SK-N-DZ (cell line): ENCODE measurements at places on chromosomes 1 and 21.

DNA sequence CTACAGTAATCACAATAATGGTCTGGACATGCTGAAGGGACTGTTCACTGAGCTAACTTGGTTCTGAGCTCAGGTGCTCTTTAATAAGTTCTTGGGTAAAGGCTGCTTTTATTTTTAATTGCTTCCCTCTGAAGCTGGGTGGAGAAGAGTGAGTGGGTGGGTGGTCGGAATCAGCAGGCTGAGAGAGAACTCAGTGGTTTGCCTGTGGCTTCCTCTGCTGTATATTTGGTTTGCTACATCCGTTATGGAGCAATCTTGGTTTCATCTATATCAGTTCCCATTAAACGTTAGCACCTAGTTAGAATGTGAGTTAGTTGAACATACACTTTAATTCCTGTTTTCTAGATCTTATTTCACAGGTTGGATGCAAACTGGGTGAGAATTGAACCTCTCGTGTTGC is 23.3 kb downstream of the CNIH4 start:
- DNase-seq = no peak

- no peak for DNase-seq
Observed at GRCh38 chr1:24793447-24794129, 48.3 kb downstream of the CLIC4 start.

DNA sequence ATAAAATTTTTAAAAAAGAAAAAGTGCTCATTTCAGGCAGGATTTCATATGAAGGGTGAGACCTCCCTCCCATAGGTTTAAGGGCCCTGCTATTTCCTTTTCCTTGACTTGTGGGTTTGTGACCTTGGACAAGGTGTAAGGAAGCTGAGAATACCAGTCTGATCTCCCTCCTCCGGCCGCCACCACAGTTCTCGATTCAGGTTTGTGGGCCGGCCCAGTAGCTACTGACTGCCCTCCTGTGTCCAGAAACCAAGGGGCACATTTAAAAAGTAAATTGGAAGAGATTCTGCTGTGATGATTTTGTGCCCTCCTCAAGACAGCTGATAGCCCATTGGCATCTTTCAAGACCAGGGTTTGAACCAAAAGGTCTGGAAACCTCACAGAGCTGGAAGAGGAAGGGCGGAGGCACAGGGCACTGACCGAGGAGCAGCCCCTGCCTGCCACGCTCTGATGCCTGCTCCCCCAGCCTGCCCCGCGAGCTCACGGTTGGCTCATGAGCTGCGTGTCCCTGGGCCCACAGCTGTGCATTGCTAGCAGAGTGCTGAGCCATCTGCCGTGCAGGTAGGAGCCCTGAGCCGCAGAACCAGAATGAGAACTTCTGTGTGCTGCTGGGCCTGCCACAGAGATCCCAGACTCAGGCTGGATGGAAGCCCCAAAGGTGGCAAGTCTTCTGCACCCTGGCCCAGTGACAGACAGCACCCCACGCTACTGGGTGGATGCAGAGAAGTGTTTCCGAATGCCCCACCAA is 348.7 kb downstream of the NPHP4 start:
- no peak for DNase-seq

- no peak for DNase-seq
Observed at GRCh38 chr1:2629627-2630497, 3.0 kb downstream of the MMEL1 start.

DNA sequence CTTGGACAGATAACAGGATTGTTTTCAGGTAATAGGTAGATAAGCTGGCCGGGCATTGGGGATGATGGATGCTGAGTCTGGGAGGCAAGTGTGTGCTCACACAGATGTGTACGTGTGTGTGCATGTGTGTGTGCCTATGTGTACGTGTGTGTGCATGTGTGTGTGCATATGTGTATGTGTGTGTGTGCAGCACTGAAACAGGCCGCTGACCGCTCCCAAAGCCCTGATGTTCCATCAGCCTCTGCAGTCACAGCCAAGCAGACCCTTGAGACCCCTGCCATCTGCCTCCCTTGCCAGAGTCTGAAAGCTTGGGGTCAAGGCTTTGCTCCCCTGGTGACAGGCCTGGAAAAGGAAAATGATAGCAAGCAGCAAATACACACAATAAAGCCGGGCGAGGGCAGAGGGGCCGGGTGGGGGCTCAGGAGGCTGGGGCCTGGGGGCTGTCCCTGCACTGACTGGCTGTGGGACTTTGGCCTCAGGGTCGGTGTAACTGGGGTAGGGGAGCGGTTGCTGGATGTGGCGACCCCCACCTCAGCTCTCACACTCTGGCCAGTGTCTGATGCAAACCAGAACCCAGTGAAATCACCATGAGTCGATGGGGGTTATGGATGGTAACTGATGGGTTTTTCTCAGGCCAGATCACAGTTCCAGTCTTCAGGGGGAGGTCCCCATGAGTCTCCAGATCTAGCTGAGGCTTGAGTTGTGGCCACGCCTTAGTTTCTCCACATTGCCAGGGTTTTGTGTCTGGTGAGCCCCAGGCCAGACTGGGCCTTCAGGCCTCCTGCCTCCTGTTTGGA is 9.2 kb upstream of the TNFRSF8 start:
- DNase-seq = peak; percentile 63

GRCh38 chr1:167499664-167500101 is 18.6 kb downstream of the CD247 start:
- no peak for DNase-seq

- no peak for DNase-seq
Observed at GRCh38 chr21:35226968-35227744, 178.1 kb upstream of the RUNX1 start.

- DNase-seq = peak; percentile 6
Observed at GRCh38 chr1:243580072-243580471, 270.0 kb downstream of the AKT3 start.

- DNase-seq = no peak
Observed at GRCh38 chr1:90911353-90911752, 110.5 kb downstream of the ZNF644 start.

GRCh38 chr1:202203238-202204039 is 9.8 kb downstream of the LGR6 start:
- no peak for DNase-seq

DNA sequence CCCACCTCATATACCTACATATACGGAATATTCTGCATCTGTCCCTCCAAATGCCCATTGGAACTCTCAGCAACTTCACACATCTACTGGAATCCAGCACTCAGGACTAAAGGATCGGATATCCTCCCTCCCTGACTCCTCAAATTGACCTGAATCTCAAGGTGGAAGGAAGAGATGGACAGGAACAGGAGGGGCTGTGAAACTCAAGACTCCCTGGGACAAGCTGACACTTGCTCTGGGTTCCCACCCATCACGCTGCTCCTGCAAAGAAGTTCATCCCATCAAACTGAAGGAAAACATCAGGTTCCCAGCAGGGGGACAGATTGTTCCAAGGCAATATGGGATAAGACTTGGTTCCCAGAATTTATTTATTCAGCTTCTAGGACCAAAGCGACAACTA is 30.3 kb upstream of the TIAM1 start:
- no peak for DNase-seq

GRCh38 chr1:182783068-182783467 is 6.5 kb upstream of the NPL start:
- no peak for DNase-seq

GRCh38 chr1:22860883-22861385 is 111.7 kb downstream of the LACTBL1 start:
- no peak for DNase-seq

DNA sequence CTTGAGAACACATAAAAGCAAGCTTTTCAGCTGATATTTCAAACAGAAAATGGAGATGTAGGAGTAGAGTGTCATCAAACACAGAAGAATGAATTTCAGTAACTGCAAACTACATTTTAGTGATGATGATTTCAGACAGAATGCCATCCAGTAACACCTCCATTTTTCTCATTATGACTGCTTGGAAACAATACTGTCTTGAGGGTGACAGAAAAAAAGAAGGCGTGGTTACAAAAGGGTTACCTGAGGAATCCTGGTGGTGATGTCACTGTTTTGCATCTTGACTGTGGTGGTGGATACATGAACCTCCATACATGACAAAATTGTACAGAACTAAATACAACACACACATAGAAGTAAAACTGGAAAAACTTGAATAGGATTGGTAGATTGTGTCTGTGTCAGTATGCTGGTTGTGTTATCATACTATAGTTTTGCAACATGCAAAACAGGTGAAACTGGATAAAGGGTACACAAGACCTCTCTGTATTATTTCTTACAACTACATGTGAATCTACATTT is 375.9 kb downstream of the PTBP2 start:
- no peak for DNase-seq

DNA sequence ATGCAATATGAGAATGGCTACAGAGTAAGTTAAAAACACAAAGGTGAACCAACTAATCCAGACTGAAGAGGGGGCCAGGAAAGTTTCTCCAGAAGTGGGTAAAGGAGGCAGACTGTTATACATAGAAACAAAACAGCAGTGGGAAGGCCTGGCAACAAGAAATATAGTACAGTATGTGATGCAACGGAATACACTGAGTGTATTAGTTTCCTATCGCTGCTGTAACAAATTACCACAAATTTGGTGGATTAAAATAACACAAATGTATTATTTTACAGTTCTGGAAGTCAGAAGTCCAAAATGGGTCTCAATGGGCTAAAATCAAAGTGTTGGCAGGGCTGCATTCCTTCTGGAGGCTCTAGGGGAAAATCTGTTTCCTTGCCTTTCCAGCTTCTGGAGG is 95.2 kb downstream of the ZSWIM5 start:
- DNase-seq = no peak

DNA sequence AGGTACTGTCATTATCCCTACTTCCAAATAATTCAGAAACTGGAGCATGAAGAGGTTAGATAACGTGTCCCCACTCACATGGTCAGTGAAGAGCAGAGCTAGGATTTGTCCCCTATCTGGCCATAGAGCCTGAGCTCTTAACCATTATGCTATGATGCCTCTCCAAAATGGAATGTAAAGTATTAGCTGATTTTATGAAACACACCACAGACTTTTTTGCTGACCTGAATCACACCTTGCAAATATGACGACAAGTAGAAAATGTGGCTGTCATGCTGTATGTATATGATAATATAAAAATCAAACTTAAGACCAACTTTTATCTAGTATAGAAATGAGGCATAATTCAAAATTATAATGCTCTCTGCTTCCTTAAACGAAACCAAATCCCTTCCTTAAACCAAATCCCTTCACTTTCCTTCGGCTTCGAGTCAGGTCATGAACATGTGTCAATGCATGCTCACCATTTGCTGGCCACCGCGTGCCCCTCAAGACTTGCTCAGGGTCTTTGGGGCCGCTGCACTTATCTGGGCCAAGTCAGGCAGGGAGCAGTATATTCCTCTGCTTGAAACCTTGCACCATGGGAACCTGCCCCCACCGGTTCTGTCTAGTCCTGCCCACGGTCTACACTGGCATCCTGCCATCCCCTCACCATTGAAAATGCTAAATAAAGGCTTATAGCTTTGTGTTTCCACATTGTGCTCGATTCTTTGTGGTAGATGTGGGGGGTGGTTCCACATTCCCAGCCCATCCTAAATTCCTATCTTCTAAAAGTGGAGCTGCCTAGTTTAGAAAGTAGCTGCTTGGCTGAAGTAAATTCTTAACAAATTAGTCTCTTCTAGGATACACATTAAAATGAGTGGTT is 1.6 kb upstream of the TMCC2 start:
- no peak for DNase-seq

GRCh38 chr1:224747578-224747977 is 131.5 kb downstream of the CNIH3 start:
- no peak for DNase-seq

DNA sequence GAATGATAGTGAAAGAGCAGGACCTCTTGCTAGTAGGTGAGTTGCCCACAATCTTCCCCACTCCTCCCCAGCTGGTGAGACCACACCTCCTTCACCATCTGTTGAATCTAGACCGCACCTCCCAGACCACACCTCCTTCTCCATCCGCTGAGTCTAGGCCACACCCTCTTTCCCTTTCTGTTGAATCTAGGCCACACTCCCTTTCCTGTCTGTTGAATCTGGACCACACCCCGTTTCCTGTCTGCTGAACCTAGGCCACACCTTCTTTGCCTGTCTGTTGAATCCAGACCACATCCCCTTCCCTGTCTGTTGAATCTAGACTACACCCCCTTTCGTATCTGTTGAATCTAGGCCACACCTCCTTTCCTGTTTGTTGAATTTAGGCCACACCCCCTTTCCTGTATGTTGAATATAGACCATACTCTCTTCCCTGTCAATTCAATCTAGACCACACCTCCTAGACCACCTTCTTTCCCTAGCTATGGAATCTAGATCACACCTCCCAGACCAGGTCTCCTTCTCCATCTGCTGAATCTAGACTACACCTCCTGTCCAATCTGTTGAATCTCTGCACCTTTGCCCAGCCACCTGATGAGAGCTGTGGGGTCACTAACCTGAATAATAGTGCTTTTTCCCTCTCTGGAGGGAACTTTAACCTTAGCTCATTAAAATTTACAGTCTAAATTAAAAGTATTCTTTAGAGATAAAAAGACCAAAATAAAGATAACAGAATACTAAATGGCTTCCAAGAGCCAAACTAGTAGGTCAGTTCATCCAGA is 116.3 kb downstream of the DAB1 start:
- no peak for DNase-seq

DNA sequence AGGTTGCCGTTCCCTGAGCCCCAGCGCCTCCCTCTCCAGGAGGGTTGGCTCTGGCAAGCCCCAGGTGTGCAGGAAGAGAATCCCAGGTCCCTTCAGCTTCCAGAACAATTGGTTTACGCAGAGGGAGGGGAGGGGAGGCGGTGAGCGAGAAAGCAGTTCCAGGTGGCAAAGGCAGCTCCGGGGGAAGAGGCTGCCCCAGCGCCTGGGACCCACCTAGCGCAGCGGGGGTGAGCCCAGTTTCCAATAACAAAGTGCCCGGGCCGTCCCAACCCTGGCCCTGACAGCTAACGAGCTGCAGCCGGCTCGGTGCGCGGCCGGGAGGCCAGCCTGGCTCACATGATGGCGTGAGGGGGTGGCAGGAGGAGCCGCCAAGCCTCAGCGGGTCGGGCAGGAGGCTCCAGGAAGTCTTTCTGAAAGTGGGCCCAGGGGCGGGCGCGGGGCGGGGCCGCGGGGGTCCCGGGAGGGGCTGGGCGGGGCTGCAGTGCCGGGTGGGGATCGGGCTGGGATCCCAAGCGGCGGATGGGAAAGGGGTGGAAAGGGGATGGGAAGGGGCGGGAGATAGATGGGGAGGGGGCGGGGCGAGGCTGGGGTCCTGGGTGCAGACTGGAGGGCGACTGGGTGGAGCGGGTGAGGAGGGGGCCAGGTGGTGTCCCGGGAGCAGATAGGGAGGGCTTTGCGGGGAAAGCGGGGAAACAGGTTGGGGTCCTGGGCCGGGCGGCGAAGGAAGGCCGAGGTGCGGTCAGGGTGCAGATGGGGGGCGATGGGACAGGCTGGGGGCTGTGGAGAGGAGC is 22.8 kb downstream of the DHRS3 start:
- DNase-seq = no peak
